ENCODE measurements at places on chromosomes 16 and 17.

GRCh38 chr16:73768786-73769203 is 527.8 kb upstream of the PSMD7 start:
- DNase-seq = no peak

DNA sequence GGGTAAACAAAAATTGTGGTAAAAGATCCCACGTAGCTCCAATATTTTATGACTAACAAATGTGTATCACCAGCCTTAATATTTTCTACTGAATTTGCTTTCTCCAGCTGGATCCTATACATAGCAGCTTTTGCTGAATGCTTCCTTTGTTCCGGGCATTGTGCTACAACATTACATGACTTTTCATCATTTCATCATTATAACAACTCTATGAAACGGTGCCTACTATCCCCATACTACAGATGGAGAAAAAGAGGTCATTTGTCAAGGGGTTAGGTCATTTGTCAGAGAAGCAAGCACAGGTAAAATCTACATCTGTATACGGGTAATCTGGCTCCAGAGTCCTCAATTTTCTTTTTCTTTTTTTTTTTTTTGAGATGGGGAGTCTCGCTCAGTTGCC is 74.3 kb downstream of the KANSL1 start:
- no peak for DNase-seq

DNA sequence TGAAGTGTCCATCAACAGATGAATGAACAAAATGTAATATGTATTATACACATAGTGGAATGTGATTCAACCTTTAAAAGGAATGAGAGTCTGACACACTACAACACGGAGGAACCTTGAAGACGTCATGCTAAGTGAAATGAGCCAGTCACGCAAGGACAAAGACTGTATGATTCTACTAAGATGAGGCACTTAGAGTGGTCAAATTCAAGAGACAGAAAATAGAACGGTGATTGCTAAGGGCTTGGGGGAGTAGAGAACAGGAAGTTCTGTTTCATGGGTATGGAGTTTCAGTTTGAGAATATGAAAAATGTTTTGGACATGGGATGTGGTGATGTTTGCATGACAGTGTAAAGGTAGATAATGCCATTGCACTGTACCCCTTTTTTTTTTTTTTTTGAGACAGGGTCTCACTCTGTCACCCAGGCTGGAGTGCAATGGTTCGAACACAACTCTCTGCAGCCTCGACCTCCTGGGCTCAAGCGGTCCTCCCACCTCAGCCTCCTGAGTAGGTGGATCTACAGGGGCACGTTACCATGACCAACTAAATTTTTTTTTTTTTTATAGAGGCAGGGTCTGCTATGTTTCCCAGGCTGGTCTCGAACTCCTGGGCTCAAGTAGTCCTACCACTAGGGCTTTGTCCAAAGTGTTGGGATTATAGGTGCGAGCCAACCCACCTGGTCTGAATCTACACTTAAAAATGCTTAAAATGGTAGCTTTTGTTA is 2.9 kb upstream of the CCDC102A start:
- DNase-seq = no peak

DNA sequence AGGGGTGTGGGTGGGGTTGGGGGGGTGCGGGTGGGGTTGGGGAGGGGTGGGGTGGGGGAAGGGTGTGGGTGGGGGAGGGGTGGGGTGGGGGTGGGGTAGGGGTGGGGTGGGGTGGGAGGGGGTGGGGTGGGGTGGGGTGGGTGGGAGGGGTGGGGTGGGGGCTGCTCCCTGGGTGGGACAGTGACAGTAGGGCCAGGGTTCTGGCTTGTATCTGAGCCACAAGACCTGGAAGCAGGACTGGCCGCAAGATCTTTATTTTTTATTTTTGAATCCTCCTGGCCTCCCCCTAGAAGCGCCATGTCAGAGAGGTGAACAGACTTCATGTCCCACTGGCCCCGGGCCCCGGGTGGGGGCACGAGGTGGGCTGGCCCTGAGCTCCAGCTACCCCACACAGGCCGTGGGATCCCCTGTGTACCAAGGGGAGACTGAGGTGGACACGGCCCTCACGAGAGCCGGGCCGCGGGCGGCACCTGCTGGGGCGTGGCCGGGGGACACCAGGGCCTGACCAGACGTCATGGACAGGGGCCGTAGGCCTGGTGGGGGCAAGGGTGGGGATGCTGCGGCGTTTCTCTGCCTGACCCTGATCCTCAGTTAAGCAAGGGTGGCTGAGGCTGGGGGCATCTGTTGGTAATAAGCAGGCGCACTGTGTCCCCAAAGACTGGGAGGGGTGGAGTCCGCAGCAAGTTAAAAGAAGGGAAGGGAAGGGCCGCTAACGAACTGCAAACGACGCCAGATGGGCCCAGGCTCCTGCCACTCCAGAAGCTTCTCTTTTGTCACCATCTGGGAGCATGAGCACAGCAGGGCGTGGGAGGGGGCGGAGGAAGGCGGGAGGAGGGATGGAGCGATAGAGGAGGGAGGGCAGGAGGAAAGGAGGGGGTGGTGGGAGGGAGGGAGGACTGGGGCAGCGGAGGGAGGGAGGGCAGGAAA is 22.3 kb upstream of the PABPN1L start:
- no peak for DNase-seq

GRCh38 chr17:64133546-64134215 is 3.7 kb upstream of the ERN1 start:
- DNase-seq = peak; percentile 68

GRCh38 chr17:35545150-35545549 is 7.7 kb upstream of the SLFN12L start:
- DNase-seq = no peak

- no peak for DNase-seq
Measured at GRCh38 chr16:88681709-88682451, 4.4 kb downstream of the SNAI3 start.

GRCh38 chr16:68259007-68259825 is 5.1 kb upstream of the SLC7A6 start:
- no peak for DNase-seq

DNA sequence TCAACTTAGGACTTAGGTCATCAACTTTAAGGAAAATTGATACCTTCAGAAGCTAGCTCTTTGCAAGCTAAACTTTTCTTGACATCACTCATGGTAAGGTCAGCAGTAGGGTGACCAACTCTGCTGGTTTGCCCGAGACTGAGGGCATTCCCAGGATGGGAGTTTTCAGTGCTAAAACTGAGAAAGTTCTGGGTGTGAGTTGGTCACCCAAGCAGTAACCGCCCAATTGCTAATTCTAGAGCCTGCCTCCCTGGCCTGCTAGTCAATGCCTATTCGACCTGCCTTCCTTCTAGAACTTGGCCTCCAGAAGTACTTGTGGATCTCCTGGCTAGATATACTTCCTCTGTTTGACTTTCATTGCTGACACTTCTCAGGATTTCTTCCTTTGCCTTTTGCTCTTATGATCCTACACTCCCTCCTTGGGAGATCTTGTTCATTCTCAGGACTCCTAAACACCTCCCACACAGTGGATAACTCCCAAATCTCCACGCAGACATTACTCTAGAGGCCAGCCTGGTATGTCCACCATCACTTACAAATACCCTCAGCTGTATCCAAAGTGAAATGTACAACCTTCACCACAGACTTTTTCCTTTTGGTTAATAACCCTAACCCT is 10.5 kb upstream of the MYO18A start:
- DNase-seq = no peak

GRCh38 chr17:19372866-19373504 is 5.3 kb upstream of the MAPK7 start:
- DNase-seq = no peak

DNA sequence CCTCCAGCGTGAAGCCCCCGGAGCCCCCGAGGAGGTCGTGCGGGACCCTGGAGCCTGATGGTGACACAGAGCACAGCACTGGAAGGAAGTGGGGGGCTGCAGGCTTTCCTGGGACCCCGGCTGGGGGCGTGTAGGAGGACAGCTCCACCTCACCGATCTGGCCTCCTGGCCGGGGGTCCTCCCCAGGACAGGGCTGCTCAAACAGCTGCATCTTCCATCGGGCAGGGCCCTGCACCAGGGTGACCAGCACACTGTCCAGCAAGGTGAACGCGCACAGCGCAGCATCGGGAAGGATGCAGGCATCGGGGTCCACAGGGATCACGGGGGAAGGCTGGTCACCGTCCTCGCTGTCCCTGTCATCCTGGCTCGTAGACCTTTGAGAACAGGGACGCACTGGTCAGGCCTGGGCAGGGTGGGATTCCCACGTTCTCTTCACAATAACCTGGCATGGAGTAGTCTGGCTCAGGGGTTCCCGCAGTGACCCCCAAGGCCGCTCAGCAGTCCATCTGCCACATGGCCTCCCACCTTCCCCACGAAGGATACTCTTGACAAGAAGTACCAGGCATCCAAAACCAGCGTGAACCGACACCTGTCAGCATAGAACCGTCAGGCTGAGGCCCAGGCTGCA is 1.2 kb downstream of the FAAP100 start:
- DNase-seq = no peak

GRCh38 chr17:73609758-73610157 is 34.5 kb downstream of the SDK2 start:
- DNase-seq = no peak

GRCh38 chr17:71741836-71742235 is 379.0 kb upstream of the SOX9 start:
- no peak for DNase-seq
